ENCODE measurements at places on chromosomes 6 and 20.
A peak's percentile ranks its signal among the peaks of the same experiment; 100 is the strongest.

DNA sequence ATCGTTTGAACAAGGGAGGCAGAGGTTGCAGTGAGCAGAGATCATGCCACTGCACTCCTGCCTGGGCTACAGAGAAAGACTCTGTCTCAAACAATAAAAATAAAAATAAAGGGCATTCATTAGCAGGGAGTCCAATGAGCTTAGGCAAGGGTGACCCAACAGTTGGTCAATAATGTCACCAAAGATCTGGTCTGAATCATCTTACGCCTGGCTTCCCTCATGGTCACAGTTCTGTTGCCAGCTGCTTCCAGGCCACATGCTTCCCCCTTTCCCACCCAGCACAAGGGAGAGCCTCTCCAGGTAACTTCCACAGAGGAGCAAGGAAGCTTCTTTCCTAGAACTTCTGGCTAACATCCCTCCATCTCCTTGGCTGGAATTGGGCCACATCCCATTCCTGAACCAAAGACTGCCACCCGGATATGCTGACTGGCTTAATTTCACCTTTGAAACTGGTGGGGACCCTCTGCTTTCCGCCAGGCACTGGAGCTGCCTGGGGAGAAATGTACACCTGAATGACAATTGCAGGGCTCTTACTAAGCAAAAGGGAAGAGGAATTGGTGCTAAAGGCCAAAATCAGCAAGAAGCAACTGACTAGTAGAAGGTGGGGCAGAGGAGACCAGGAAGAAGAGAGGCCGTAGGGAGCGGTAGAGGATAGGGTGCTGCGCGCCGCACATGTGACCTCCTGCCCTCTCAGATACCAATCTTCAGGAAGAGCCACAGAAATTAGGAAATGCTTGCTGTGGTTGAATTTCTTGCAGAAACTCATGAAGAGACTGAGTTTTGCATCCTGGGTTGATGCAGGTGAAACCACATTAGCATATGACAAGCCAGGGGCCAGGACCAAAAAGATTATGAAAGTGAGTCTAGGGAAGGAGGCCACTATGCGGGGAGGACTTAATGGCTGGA lies 8.3 kb upstream of the SCML4 start:
- DNase-seq, result no peak

DNA sequence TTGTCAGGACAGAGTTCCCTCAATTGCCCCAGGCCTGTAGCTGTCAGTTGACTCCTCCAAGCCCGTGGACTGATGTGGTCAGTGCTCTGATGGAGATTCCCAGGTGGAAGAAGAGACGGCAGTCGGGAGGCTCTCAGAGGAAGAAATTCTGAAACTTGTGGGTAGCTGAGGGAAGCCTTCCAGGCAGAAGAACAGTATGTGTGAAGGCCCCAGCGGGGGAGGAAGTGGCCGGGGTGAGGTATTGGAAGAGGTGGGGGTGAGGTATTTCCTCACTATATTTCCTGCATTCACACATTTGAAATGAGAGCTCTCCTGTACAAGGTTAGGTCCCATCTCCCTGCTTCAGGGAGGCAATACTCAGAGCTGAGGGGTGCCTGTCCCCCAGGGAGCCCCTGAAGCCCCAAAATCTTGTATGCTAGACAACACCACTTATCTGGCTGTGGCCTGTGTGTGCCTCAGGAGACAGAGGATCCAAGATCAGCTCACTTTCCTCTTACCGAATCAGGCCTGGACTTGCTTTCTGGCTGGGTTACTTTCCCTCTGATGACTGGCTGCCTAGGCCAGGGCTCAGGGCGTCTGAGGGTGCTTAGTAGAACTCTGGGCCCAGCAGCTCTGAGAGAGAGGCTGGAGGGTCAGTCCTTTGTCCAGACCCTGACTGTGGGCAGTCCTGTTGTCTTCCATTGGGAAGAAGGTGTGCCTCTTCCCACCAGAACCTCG lies 49.3 kb upstream of the MYL9 start:
- peak; percentile 40 for DNase-seq

GRCh38 chr6:19322691-19323485 lies 514.3 kb upstream of the ID4 start:
- no peak for DNase-seq

DNA sequence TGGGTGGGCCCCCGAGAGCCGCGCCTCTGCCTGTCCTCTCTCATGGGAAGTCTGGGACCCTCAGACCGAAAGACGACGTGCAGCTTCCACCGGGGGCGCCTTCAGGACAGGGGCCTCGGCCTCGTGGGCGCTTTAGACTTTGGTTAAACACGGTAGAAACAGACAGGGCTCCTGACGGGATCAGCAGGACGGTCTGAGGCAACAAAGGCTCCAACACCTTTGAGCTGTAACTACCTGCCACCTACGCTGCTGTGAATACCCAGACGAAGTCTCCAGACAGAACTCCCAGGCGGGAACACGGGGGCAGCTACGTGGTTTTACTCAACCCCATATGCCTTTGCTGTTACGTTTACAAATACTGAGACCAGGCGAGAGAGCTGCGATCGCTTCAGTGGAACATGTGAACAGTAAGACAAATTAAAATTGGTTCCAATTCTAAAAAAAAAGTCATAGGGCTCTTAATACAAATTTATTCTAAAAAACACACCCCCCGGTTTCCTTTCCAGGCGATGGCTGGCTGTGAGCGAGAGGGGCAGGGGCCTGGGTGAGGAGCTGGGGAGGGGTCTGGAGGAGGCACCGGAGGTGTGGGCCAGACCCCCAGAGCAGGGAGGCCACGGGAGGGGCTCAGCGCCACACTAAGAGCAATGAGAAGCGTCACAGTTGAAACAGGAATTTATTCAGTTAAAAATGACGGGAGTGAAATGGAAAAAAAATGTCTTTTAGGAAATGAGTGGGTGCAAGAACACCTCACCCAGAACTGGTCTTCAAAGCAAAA lies 453.2 kb downstream of the QKI start:
- no peak for DNase-seq

DNA sequence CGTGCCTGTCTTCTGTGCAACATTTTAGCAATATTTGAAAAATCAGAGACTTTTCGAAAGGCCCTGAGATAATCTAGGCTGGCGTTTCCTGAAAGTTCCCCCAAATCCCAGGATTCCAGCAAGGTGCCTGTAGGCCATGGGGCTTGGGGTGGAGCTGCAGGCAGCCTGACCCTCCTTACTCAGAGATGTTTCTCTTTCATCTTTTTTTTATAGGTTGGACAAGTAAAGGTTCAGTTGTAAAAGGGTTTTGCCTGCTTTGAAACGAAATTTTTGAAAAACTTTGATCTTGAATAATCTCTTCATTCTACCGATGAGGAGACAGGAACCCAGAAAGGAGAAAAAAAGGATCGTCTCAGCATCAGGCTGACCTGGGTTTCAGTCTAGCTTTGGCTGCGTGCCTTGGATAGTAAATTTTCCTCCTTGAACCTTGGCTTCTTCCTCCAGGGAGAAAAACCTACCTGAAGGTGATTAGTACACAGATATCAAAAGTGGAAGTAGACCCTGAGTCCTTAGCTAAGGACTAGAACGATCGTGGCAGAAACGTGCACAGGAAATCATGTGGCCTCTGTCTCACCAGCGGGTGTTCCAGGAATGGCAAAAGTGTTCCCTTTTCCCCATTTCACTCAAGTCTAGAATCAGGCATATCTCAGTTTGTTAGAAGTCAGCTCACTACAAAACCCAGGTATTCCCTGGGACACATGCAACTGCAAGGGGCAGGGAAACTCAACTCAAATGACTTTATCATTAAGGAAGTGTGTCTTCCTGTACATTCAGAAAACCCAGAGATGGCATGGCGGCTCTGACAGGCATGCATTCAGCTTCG lies 128.2 kb upstream of the PTPN1 start:
- DNase-seq, result no peak

- no peak for DNase-seq
These were observed 17.4 kb upstream of the MUC21 start for GRCh38 chr6:30966154-30966553.

GRCh38 chr6:23086100-23086499 lies 516.7 kb downstream of the HDGFL1 start:
- DNase-seq, result no peak

DNA sequence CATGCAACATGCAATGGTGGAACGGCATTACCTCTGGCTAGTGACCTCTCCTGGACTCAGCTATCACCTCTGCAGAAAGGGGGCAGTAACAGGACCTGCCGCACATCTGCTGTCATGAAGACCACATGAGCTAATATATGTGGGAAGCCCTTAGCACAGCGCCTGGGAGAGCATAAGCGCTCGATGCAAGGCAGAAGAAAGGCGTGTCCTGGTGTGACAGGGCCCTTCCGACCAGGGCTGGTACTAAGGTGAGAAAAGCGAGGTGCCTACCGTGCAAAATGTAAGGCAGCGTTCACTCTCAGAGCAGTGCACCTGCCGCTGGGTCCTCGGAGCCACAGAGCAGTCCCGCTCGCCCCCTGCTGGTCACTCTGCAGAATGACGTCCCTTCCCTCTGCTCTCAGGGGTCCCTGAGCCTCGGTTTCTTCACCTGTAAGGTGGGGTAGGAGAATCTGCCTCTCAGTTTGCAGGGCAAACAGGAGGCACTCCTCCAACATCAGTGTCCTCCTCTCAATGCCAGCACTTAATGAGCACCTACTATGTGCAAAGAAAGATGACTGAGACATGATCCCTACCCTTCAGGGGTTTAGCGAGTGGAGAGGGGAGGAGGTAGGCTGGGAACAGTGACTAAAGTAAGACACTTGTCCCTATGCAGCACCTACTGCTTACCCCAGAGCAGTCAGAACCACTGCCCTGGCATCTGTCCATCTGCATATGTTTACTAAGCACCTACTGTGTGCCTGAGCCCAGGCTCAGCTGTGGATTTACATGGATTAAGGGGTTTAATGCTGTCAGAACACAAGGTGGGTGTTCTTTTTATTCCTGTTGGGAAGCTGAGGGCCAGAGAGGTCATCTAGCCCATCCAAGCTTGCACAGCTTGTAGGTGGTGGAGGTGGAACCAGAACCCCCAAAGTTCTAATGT lies 41.1 kb upstream of the PTGIS start:
- DNase-seq, result peak; percentile 51

DNA sequence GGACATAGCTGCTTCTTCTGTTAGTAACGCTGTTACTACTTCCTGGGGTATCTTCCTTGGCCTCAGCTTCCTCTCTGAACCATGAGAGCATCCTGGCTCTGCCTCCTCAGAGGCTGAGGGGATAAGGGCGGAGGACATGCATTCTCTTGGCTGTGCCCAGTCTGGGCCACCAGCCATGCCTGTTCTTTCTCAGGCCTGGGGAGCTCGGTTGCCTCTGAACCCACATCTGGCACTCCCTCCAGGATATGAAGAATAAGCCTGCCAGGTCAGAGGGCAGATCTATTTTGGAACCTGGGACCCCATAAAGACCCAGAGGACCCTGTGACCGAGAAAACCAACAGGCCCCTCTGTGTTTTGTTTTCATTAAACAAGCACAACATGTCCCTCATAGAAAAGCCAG lies 6.6 kb upstream of the ANGPT4 start:
- DNase-seq, result no peak

DNA sequence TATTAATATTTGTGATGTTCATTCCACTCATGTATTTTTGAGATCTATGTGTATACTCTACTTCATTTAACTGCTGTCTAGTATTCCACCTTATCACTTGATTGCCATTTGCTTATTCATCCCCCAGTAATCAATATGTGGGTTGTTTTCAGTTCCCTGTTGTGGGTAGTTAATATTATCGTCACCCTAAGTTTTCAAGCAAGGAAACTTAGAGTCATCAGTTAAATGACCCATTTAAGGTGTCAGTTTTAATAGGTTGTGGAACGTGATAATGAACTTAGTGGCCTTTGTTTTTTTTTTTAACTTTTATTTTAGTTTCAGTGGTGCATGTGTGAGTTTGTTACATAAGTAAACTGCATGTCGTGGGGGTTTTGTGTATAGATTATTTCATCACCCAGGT lies 90.3 kb downstream of the SLC24A3 start:
- no peak for DNase-seq

- no peak for DNase-seq
These were observed 966.6 kb upstream of the SLC35B3 start for GRCh38 chr6:9401960-9402359.

DNA sequence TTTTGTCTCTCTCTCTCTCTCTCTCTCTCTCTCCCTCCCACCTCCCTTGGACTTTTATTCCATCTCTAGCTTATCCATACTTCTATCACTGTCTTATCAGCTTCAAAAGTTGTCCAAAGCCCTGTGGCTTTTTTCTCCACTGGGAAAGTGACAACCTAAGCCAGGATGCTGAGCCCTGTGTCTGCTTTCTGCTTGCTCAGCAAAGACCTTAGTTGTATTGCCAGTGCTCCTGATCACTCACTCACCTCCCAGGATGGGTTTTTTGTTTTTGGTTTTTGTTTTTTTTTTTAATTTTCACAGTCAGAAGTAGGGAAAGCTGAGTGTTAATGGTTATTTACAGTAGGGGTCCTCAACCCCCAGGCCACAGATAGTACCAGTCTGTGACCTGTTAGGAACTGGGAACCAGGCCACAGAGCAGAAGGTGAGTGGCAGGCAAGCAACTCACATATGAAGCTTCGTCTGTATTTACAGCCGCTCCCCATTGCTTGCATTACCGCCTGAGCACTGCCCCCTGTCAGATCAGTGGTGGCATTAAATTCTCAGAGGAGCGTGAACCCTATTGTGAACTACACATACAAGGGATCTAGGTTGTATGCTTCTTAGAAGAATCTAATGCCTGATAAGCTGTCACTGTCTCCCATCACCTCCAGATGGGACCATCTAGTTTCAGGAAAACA lies 125.0 kb upstream of the ID4 start:
- DNase-seq, result no peak

DNA sequence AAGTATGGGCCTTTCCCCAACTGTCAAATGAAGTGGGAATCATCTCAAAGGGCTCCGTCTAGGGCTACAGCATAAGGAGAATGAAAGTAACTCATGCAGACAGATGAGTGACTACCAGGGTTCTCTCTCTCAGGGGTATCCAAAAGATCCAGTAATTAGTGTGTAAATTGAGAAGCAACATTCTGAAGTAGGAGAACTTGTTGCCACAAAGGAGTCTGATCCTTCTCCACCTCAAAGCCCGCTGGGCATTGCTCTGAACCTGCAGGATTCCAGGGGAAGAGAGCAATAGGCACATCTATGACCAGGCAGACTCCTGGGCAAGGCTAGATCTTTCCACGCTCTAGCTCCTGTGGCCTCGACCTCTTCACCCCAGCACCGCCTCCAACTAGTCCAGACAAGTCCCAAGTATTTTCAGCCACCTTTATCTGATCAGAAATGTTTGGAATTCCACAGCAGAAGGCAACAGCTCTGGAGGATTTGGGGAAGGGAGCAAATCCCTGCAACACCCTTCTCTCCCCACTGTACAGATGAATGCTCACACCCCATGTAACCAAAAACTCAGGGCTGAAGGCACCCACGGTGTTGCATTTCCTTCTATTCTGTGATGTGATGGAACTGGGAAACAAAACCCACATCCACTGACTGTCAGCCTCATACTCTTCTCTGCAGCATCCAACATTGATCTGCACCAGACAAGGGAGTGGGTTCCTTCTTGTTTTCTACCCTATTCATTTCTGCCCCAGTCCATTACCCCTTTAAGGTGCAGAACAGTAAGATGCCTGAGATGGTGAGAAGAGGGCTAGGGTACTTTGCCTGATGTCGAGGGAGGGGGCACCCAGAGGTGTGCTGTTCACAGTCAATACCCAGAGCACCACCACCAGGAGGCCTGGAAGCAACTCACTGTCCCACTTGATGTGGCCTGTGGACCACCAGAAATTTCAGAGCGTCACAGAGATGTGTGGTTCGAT lies 41.0 kb downstream of the COX4I2 start:
- DNase-seq, result no peak

GRCh38 chr6:125966569-125966968 lies 10.0 kb downstream of the HINT3 start:
- no peak for DNase-seq
